ENCODE measurements at places on chromosomes 12 and 14.

DNA sequence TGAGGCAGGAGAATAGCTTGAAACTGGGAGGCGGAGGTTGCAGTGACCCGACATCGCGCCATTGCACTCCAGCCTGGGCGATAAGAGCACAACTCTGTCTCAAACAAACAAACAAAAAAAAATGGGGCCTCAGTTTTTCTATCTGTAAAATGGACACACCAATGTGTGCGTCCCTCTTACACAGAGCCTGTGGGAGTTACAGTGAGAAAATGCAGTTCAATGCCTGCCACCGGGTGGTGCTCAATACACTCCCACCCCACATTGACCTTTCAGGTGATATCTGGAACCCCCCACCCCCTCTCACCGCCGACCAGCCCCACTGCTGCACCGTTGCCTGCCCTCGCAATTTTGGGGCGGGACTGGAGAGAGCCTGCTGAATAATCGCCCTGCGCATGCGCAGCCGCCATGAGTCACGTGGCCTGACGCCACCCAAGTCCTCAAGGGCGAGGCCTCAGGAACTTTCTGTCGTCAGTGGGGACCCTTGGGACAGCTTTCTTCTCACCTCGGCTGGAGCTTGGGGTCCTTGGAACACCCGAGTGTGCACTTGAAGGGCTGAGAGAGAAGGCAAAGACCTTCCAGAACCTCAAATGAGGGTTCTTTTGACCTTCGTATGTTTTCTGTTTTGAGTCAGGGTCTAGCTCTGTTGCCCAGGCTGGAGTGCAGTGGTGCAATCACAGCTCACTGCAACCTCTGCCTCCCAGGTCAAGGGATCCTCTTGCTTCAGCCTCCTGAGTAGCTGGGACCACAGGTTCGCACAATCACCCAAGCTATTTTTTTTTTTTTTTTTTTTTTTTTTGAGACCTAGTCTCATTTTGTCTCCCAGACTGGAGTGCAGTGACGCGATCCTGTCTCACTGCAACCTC is 14.6 kb upstream of the CABP1 start:
- peak; percentile 7 for DNase-seq

- DNase-seq, result no peak
Observed at GRCh38 chr14:98494582-98494981, 777.4 kb downstream of the BCL11B start.

DNA sequence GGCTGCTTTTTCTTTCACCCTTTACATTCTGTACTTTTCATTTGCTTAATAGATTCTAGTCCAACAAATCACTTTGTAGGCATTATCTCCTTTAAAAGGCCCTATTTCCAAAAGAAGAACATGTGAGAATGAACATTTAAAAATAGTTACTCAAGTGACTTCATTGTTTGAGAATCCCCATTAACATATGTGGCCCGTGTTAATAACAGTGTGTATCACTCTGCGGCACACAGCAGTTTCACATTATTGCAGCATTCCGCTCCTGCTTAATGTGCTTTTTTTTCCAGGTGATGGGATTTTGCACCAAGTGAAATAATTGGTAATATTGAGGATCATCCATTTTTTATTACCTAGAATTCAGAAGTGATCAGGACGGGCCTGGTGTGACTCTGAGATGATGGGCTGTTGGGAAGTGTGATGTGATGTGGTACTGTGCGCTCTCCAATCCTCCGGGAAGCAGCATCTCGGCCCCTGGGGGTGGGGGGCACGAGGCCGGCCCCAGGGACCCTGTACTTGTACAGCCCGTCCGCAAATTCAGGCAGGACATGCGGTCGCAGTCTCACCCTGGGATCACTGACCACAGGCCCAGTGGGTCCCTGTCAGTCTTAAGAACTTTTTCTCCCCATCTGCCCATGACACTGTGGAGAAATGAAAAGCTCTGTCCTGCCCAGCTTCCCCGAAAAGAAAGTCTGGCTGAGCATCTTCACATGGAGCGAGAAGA is 32.9 kb downstream of the SLC15A4 start:
- DNase-seq, result no peak

DNA sequence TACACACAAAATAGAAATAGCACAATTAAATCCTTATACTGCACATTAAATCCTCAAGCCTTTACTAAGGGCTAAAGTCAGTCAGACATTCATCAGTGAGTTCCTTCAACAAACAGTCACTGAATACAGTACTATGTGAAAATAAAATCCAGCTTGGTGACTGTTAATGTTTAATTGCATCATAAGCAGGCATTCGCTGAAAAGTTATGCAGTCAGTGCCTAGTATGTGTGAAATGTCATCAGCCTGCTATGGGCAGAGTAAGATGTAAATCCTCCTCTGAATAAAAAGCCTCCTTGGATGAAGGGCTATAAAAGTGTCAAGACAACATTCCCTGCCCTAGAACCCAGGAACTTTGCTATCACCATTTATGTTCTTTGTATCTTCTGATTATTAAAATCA is 116.4 kb downstream of the PRICKLE1 start:
- DNase-seq, result no peak

- DNase-seq, result no peak
Observed at GRCh38 chr12:75447691-75448393, 32.7 kb upstream of the GLIPR1 start.

DNA sequence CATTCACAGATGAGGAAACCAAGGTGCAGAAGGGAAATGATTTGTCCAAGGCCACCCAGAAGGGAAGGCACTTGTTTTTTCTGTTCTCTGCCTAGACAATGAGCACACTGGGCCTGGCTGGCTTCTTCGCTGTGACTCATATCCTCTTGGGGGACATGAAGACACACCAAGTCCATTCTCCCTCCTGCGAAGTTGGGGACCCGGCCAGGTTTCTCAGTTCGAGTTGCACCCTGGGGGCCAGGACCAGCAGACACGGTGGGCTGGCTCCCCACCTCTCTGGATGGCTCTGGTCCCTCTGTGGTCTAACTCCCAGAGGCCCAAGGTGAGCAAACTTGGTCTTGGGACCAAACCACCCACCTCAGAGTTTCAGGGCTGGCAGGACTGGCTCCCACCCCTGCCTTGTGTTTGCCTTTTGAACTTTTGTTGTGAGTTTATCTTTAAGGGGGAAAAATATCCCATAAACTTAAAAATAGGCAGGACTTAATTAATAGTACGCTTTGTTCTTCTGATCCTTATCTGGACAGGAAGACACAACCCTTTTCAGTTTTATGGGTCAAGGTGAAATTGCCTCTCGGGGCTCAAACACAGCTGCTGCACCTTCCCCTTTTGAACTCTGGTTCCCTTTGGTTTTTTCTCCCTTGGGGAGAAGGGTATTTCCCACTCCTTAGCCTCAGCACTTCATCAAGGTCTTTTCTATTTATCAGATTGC is 9.0 kb upstream of the MLEC start:
- no peak for DNase-seq

GRCh38 chr12:57430931-57431566 is at the start of gene R3HDM2:
TSS of gene R3HDM2 (minus strand) at chr12:57431043. CDS start at chr12:57310428, 120,615 bp downstream.
- DNase-seq, result peak; percentile 93

DNA sequence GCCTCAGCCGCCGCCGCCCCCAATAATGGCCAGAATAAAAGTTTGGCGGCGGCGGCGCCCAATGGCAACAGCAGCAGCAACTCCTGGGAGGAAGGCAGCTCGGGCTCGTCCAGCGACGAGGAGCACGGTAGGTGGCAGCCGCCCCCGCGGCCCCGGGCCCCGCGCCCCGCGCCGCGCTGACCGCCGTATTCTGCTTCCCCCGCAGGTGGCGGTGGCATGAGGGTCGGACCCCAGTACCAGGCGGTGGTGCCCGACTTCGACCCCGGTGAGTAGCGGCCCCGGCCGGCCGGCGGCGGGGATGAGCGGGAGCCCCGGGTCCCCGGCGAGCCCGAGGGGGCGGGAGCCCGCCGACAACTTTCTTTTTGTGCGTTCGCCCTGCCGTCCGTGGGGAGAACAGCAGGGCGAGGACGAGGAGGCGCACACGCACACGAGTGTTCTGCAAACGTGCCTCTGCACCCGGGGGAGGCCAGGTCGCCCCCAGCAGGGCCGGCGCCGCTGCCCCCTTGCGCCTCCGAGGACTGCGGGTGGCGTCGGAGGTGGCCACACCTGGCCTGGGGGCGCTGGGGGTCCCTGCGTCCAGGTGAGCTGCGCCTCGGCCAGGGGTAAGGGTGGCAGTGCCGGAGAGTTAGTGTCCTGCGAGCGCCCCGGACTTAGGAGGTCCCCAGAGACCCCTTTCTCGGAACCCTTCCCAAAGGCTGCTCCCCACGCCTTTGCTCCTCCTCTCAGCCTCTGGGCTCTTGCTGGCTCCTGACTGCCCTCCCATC is 794 bp downstream of the RCOR1 start:
- peak; percentile 24 for DNase-seq

GRCh38 chr12:62466018-62466593 is 520 bp upstream of the MON2 start:
- DNase-seq, result no peak

- DNase-seq, result peak; percentile 48
Observed at GRCh38 chr12:22110176-22110575, 64.2 kb downstream of the CMAS start.

DNA sequence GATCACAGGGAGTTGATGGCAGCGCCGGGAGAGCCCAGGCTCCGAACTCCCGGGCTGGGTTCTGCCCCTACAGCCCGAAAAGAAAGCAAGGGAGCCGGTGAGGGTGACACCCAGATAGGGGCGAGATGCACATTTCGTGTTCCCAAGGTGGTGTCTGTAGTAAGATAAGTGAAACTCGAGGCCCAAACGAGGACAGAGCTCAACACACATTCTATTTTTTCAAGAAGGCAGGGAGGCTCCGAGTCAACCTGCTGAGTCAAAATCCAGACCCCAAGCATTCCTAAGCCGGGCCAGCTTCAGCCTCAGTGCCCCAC is 24.2 kb upstream of the YY1 start:
- DNase-seq, result no peak

DNA sequence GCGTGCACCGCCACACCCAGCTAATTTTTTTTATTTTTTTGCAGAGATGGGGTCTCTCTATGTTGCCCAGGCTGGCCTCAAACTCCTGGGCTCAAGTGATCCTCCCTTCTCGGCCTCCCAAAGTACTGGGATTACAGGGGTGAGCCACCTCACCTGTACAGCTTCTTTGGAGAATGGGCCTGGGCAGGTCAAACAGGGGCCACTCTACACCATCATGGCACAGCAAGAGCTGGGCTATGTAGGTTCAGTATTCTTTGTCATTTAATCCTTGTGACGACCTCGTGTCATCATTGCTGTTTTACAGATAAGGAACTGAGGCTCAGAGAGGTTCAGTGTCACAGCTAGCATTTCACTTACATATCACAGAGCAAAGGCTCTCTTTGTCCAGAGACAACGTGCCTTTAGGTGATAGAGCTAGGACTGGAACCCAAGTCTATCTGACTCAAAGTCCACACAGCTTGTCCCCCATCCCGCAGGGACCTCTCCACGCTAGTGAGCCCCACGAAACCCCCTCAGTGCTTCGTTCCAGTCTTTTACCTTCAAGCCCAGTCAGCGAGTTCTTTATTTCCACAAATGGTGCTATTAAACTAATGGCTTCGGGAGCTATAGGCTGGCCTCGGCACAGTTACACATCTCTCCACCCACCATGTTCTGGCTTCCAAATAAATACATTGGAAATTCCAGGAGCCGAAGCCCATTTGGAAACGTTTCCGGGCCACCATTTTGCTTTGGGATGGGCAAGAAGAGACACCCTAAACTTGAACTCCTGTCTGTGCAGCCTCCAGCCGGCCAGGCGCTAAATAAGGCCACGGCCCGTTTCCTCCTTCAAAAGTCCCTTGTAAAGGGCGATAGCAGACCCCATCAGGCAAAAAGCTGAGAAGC is 660 bp upstream of the MAP1LC3B2 start:
- no peak for DNase-seq

DNA sequence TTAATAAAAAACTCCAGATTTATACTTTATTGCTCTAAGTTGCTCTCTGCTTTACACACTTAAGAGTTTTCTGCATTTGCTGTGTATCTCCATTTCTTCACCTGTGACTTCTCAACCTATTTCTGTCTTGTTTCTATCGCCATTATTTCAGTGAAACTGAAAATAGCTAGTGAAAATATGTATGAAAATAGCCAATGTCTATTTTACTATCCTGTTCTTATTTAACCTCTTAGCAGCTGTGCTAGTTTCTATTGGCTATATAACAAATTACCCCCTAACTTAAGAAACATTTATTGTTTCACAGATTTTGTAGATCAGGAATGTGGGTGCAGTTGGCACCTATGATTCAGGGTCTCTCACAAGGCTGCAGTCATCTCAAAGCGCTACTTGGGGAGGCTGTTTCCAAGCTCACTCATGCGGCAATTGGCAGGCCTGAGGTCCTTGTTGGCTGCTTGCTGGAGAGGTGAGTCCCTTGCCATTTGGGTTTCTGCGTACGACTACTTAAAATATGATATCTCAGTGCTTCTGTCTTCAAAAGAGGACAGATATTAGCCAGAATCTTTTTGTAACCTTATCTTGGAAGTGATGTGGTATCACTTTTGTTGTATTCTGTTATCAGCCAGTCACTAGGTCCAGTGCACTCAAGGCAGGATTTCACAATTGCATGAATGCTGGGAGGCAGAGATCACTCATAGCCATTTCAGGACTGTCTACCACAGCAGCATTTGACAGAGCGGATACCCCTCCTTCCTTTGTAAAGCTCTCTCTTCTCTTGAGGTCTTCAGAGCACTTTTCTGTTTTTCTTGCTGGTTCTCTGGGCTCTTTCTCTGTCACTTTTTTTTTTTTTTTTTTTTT is 7.2 kb downstream of the ERC1 start:
- DNase-seq, result no peak

- DNase-seq, result peak; percentile 24
Observed at GRCh38 chr12:59444932-59445331, 150.9 kb upstream of the SLC16A7 start.

DNA sequence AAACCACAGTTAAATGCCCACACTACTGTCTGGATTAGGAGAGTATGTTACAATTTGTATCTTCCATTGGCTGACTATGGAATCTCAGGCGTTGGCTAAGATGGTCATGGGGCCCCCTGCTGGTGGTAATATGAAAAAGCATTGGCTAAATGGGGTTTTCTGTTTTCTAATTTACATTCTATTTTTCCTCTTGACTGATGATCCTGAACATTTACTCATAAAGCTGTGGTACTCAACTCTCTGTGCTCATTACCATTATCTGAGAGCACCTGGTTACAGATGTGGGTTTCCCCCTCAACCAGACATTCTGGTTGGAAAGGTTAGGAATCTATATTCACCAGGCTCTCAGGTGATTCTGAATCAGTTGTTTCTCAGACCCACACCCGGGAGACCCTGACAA is 64.8 kb downstream of the WSCD2 start:
- DNase-seq, result no peak

- no peak for DNase-seq
Observed at GRCh38 chr12:112463478-112463877, 44.7 kb downstream of the PTPN11 start.

DNA sequence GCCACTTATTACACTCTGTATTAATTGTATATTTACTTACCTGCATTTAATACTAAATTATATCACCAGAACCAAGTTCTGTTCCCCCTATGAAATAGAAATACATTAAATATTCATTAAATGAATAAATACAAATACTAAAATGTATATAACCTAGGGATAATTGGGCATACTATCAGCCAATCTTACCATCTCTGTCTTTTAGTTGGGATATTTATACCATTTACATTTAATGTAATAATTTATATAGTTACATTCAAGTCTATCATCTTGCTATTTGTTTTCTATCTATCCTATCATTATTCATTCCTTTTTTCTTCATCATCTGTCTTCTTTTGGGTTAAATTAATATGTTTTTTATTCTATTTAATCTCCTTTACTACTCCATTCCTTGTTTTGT is 4.1 kb upstream of the ADAMTS20 start:
- no peak for DNase-seq

All from T-helper 2 cell (primary cell).